Mammary epithelial cell (primary cell): ENCODE measurements at places on chromosomes 2 and 18. TPM values are rescaled to one million over a fixed set of nuclear protein-coding genes. Genes with fewer than 3 reads are reported as not detected.

- DNase-seq: peak; percentile 50
Measured at GRCh38 chr2:170409164-170409535, 231.2 kb downstream of the MYO3B start.

DNA sequence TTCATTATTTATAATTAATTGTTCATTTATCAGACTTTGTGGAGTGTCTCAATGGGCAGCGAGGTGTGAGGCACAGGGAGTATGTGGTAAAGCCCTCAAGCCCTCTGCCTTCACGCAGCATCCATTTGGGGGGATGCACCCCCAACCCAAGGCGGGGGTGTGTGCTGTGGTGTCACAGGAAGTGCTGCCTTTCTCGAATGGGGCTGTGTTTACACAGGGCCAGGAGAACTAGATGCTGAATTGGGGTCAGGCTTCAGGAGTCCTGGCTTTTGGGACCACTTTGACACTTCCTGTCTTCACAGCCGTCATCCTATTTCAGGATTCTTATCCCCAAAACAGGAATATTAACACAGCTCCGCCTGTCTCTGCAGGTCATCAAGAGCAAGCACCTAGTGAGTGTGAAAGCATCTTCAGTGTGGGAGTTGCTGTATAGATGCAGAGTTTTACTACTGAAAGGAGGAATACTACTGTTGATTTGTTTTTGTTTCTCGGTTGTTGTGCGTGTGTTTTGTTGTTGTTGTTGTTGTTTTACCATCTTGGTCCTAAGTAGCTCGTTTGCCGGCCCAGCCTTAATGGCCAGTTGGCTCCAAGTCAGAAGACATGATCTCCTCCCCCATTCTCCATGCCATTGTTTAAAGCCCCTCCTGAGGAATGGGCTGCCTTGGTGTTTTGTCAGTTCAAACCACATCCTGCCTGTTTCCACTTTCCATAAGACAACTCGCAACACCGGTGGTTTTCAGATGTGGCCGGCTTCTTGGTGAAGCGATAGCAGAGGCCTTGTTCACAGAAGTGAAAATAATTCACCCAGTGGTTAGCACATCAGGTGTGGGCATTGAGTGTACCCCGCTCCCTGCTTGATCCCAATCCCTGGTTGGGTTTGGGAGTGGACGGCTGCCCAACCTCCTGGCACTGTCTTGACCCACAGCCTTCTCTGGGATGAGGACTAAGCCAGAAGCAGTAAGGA is 221.3 kb downstream of the BCL2 start:
- no peak for DNase-seq

The LAMA1 gene
- total RNA-seq: 48.4 and 80.6 TPM in 2 replicates

The CRYGC gene
- total RNA-seq: not detected

The GCC2 gene
- 20.8 TPM for total RNA-seq
